ENCODE measurements at places on chromosomes 2 and 18. TPM values are rescaled to one million over a fixed set of nuclear protein-coding genes. Genes with fewer than 3 reads are reported as not detected.

RAB3GAP1 gene
- total RNA-seq, result 46.7 TPM

NPPC gene
- total RNA-seq, result not detected

MEIS1 gene
- total RNA-seq, result not detected

VAMP8 gene
- total RNA-seq, result 107 TPM

MAPK4 gene
- total RNA-seq, result not detected

TXNDC2 gene
- not detected for total RNA-seq

TEKT4 gene
- not detected for total RNA-seq

PLCL1 gene
- 16.9 TPM for total RNA-seq

CNTNAP5 gene
- not detected for total RNA-seq

DNA sequence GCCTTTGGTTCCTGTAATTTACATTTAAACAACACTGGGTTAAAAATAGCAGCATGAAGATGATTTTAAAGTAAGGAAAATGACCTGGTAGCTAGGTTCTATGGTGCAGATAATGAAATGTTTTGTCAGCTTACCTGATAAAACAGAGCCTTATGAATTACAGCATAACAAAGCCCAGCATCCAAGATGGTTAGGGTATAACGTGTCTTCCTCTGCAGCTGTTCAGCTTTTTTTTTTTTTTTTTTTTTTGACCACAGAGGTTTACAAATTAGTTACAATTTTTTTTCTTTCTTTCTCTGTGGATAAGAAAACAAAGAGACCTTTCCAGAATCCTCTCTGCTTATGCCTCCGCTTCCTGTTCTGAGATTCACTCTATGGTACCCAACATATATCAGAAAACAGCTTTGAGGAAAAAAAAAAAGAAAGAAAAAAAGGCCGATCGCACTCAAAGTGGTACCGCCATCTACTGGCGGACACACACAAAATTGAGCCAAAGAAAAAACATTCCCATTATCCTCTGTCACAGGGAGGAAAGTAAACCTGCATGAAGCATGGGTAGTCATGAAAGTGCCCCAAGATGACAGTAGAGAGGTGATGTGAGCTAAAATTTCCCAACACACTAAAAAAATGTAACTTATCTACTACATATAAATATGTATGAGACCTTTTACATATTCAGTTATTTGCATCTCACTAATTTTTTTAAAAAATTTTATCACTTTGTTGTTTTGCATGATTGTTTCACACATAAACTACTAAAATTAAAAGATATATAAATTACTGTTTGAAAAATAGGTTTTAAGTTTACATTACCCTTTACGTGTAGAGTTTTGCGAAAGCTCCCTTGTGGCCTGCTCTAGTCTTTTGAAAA, at the start of gene SCN3A:
TSS of gene SCN3A (minus strand) at position 362 of the 871 bp plus-strand sequence. CDS start 27,656 bp downstream, outside the sequence.
- no peak for DNase-seq

DNA sequence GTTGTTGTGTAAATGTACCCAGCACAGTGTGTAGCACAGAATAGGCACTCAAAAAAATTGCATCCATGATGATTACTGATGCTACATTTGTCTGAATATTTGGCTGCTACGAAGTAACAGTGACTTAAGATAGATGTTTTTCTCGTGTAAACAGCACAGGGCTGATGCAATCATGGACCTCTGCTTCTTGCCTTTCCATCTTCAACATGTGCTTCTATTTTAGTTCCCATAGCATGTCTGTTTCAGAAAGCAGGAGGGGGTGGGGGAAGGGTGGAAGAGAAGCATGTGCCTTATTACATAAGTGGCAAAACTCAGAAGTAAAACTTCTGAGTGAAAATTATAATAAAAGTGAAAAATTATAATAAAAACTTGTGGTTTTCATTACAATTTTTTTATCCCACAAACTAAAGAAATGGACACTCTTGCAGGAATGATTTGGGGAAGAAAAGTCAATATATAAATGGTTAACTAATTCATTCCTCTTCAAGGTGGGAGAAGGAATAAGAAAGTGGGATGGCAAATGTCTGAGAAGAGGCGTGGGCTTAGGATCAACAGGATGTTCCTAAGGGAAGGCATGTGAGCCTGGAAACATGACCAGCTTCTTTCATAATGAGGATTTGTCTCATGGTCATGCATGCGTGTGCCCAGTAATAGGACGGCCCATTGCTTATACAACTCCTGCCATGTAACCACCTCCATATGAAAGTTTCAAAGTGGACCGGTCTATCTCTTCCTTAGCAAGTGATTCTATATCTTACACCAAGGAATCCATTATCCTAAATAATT, 27.2 kb downstream of the CCBE1 start:
- DNase-seq, result no peak

- DNase-seq, result no peak
Observed at GRCh38 chr2:108125581-108125980, 114.2 kb upstream of the SULT1C3 start.

- DNase-seq, result no peak
Observed at GRCh38 chr2:36459725-36460137, 104.2 kb downstream of the CRIM1 start.

GRCh38 chr18:9941660-9942059, 27.8 kb downstream of the VAPA start:
- DNase-seq, result no peak

GRCh38 chr2:192615105-192615504, 420.4 kb upstream of the TMEFF2 start:
- no peak for DNase-seq

DNA sequence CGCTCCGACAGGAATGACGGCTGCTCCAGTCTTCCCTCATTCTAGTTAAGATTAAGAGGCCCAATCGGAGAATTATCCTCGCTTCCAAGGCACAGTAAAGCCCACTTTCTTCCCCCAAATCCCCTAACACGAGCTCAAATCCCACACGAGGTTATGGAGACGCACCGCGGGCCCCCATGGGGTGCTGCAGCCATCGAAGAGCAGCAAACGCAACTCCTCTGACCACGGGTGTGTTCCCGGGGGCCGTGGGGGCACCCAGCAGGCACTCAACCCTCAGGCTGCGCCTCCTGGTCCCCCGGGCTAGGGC, 446 bp downstream of the COPS9 start:
- DNase-seq, result no peak

DNA sequence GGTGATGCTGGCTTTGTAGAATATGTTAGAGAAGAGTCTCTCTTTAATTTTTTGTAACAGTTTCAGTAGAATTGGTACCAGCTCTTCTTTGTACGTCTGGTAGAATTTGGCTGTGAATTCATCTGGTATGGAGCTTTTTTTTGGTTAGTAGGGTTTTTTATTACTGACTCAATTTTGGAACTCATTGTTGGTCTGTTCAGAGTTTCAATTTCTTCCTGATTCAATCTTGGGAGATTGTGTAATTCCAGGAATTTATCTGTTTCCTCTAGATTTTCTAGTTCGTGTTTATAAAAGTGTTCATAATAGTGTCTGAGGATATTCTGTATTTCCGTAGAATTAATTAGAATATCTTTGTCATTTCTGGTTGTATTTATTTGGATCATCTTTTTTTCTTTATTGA, 943.5 kb downstream of the TRIB2 start:
- no peak for DNase-seq

DNA sequence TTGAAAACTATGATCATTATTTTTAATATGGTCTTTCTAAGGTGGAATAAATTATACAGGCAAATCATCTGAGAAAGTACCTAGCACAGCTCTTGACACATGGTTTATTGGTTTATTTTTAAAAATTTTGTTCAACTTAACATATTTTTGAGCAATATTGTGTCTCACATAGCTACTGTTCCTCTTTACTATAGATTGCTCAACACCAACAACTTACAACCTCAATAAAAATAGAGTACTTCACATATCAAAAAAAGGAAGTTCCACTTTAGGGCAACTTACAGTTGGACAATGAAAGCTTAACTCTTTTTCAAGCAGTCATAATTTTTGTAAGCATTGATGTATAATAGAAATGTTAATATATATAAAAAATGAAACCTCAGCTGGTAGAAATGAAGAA, 440.9 kb upstream of the UBE2E3 start:
- DNase-seq, result no peak

- DNase-seq, result no peak
Observed at GRCh38 chr2:46260305-46260704, 36.9 kb upstream of the EPAS1 start.

DNA sequence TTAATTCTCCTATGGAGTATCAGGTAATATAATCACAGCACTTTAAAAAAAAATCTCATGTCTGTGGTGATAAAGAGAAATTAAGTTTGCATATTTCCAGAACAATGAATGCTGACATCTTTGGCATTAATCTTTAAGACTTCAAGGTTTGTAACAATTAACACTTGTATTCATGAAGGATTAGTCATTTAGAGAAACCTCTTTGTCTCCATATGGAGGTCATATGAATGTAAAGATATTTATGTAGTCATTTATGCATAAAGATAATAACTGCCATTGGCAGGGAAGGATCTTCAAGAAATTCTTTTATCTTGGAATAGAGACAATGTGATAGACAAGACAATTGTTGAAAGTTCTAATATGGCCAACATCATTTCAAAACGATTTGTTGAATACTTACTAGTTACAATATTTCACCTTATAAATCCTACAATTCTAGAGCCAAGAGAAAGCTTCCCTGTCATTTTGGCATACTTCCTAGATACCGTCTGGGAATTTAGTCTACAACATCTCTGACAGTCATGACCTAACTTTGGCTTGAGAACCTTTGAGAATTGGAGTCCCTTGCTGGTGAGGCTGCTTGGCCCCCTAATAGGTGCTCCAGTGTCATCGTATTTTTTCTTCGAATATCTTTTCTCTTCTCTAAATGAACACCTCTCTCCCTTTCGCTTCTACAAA, 33.6 kb downstream of the RASGRP3 start:
- DNase-seq, result no peak

DNA sequence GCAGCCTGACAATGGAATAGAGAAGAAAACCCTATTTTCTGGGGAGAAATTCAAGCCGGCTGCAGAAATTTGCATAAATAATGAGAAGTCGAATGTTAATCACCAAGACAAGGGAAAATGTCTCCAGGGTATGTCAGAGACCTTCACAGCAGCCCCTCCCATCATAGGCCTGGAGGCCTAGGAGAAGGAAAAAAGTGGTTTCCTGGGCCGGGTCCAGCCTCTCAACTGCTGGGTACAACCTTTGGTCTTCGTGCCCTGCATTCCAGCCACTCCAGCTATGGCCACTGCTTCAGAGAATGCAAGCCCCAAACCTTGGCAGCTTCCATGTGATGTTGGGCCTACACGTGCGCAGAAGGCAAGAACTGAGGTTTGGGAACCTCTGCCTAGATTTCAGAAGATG, 6.0 kb upstream of the SCRN3 start:
- DNase-seq, result no peak

DNA sequence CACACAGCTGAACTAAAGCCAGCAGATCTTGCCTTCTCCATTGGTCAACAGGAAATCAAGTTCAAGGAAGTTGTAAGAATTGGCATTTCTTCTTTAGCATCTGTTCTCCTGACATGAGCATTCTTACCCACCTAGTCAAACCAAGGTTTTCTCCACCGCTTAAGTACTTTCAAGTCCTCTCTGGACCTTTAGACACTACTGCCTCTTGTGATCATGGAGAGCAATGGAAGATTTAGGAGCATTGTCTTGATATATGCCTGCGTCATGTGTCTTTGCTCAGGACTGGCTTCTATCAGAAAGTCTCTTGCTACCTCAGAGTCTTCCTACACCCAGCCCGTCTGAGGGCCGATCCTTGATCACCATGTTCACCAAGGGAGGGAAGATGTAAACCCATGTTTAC, 262.2 kb downstream of the PHLPP1 start:
- no peak for DNase-seq

- DNase-seq, result no peak
Observed at GRCh38 chr18:57197261-57197660, 50.4 kb downstream of the BOD1L2 start.

DNA sequence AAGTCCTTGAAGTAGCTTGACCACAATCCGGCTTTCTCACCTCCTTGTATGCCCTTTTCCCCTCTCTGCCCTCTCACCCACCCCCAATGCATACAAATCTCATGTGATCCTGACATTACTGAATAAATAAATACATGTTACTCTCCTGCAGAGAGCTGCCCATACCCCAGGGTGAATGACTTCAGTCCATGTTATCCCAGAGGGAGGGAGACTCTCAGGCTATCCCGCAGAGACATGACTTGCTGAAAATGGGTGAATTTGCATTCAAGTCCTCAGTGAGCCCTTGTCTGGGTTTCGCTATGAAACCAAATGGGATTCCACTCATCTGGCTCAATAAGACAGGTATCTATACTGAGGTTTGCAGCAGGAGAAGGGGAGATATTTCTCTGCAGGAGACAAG, 168.5 kb downstream of the FHOD3 start:
- no peak for DNase-seq

- DNase-seq, result no peak
Observed at GRCh38 chr2:150491943-150492342, 4.5 kb upstream of the RND3 start.

- no peak for DNase-seq
Observed at GRCh38 chr2:218405746-218406208, 6.1 kb downstream of the CTDSP1 start.

DNA sequence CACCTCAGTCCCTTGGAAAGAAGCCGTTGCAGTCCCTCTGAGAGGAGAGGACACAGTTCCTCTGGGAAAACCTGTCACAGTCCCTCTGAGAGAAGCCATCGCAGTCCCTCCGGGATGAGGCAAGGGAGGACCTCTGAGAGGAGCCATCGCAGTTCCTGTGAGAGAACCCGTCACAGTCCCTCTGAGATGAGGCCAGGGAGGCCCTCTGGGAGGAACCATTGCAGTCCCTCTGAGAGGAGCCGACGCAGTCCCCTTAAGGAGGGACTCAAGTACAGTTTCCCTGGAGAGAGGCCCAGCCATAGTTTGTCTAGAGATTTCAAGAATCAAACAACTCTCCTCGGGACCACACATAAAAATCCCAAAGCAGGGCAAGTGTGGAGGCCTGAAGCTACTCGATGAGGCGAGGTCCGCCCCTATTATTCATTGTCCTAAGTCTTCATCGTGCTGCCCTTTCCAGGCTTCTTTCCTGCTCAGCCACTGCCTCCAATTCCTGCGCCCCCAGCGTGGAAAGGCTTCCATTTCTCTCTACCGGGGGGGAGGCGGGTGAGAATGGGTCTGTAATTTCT, 630 bp upstream of the ZNF512 start:
- no peak for DNase-seq

- DNase-seq, result no peak
Observed at GRCh38 chr2:33488178-33488690, 11.8 kb downstream of the RASGRP3 start.

DNA sequence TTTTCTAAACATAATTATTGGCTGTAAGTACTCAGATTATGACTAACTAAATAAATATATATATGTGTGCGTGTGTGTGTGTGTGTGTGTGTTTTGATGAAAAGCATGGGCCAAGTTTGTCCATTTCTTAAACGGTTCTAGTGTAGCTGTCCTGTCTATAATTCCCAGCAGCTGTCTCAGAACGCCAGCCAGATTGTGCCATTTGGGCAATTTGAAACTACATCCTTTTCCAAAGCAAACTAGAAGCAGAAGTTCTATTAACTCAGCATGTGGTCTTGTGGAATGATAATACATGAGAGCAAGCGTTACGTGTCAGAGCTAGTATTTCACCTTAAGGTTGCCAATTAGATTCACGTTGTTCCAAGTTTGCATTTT, 1.7 kb downstream of the ARHGAP28 start:
- no peak for DNase-seq

All from CD4-positive, alpha-beta memory T cell (primary cell).